ENCODE measurements at places on chromosomes 11 and 22.

DNA sequence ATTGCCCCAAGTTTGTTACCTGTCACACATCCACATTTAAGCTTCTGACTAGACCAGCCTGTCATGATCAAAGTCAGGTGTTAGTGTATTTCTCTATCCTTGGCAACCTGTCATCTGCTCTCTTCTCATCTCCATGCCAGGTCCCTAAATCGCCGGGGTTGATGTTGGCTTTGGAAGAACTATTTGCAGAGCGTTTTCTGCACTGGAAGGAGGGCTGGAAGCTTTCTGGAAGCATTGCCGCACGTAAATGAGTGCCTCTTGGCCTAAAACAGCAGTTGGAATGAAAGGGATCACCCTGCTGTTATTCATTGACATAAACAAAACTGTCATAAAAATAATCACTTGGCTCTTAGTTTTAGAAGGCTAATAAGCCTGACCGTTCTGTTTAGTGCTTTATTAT, 1.4 kb downstream of the TTC12 start:
- DNase-seq: no peak

DNA sequence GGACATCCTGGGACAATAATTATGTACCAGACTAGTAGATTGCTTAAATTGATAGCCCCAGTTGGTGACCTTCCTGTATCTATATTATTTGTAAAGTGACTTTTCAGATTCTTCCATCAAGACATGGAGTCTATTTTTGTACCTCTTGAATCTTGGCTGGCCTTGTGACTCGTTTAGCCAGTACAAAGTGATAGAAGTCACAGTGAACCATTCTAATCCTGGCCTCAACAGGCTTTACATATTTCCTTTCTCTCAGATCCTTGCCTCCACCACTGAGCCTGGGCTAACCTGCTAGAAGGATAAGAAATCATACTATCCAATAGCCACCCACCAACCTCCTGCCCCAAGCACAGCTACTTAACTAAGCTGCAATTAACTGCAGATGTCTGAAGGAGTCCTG, 37.5 kb upstream of the SLC6A5 start:
- DNase-seq: no peak

DNA sequence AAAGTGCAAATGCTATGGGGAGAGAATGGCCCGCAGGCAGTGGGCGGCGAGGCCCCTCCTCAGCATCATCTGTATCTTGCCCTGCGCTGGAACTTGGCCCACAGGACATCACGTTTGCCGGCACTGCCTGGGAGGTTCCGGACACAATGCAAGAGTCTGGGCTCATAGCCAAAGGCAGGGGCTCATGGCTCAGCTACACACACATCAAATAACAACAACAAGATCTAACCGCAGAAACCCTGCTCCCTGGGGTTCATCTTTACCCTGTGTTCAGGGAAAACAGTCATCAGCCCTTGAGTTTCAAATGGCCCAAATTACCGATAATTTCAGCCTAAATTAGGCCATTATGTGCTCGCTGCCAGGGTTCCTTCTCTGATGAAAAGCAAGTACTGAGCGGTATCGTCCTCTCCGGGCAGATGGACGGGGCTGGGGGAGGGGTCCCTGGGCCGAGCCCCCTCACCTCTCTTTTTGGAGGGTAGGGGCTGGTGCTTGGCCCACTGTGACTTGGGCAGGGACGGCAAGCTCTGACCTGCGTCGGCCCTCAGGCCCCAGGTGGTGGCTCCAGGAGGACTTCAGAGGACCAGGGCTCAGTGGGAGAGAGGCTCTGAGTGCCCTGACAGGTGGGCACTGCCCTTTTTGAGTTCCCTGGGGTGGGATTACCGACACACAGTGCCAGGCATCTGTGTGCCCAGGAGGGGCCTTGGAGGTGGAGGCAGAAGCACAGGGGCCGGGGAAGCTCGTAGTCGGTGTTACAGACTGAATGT, 25.0 kb upstream of the GAL start:
- DNase-seq: no peak

GRCh38 chr11:114291381-114291780, 4.8 kb upstream of the NNMT start:
- no peak for DNase-seq

DNA sequence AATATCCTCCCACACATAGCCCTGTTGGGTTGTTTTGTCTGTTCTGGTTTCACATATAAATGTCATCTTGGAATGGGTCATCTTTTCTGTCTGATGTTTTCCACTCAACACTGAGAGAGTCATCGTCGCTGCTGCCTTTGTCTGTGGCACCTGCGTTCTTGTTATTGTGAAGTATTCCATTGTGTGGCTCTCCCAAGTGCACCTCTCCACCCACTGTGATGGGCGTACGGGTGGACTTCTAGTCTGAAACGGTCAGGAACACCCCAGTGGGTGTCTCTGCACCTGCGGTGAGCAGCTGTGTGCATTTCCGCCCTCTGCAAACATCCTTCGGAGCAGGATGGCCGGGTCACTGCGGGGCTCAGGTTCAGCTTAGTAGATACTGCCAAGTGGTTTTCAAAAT, 34.5 kb upstream of the RTL6 start:
- no peak for DNase-seq

- peak; percentile 86 for DNase-seq
Observed at GRCh38 chr11:62394825-62395538, 23.9 kb upstream of the SCGB1A1 start.

- peak; percentile 79 for DNase-seq
Observed at GRCh38 chr11:65279741-65280440, 18.1 kb downstream of the POLA2 start.

DNA sequence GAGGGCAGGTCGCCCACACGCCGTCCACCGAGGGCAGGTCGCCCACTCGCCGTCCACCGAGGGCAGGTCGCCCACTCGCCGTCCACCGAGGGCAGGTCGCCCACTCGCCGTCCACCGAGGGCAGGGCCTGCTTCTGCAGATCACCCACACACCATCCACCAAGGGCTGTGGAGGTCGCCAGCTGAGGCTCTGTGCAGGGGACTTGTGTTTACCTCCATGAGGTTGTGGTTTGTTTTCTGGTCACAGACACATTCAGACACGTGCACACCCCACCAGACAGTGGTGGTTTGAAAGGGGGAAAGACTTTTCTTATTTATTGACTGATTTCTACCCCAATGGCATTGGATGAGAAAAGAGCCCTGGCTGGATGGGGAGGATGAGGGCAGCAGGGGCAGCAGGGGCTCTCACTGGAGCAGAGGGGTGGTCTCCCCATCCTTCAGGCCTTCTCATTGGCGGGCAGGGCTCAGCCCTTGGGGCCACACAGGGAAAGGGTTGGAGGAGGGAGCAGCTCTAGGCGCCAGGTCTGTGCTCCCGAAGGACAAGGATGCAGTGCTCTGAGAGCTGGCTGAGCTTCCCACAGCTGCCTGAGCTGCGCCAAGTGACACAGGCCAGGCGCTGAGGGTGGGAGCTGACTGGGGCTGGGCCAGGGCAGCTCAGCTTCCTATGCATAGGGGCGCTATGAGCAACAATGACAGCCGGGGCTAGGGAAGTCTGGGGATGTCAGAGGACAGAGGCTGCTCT, 252.6 kb upstream of the B3GAT1 start:
- DNase-seq: no peak

DNA sequence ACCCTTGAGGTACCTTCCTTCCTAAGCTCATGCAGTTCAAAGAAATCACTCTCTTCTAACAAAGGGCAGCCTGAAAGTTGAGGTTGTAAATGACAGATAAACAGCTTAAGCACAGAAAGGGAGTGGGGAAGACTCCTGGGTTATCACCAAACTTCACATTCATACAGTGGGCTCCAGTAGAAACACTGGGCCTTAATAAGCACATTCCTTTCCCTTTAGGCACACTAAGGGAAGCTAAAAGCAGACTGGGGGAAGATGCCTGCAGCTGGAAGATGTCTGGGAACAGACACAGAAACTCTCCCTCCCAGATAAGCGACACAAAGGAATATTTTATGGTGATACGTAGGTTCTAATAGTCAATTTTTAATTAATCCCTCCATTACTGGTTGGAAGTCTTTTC, 350.3 kb upstream of the MPPED2 start:
- no peak for DNase-seq

DNA sequence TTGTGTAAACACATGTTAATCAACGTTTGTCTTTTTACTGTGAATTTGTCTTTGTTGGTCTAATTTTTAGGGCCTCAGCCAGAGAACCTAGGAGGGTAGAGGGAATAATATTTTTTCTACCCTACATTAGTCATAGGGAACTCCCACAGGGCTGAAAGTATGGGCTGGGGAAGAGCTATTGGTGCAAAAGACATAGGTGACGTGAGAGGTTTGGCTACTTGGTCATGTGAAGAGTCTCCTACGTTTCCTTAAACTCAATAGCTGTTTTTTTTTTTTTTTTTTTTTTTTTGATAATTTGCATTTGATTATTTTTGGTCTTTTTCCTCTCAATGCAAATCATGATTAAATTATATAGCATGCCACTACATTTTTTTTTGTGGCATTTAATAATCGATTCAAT, 15.9 kb upstream of the MMP7 start:
- DNase-seq: no peak

Data from RWPE2 (cell line).